NCI-H2171 treated with DMSO at 0.1 percent for 48 hours (cell line): ENCODE measurements at places on chromosomes 5 and 9.
A peak's percentile ranks its signal among the peaks of the same experiment; 100 is the strongest.

GRCh38 chr5:54610197-54610944 is 92.8 kb downstream of the SNX18 start:
- no peak for DNase-seq

GRCh38 chr9:119033596-119033995 is 335.6 kb downstream of the BRINP1 start:
- DNase-seq, result no peak

DNA sequence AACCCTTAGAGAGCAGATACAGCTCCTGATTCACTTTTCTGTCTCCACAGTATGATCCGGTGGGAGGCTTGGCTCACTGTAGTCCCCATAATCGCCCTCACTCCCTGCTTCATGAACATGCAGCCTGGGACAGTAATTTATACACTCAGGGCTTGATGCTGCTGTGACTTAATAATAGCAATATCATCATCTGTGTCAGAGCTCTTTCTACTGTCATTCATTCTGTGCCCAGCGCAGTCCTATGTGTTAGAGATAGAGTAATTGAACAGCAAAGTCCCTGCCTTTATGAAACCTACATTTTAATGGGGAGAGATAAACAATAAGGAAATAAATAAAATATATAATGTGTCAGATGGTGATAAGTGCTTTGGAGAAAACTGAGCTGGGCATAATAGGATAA is 2.8 kb upstream of the HEMGN start:
- DNase-seq, result no peak

- no peak for DNase-seq
Measured at GRCh38 chr5:158886086-158886485, 213.6 kb downstream of the EBF1 start.

DNA sequence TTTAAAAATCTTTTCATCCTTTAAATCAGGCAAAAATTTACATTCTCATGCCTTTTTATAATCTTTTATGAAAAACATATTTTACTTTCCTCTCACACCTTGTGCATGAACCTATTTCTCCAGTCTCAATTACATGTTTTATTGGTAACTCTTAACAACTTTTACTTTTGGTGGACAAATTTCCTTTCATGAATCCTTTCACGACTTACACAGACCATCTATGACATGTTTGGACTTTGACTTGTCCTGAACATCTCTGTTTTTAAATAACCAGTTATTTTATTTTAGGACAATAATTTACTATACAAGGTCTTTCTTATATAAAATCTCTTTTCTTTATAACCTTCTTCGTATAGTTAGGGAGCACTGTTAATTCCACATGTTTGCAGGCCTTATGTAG is 26.5 kb upstream of the MTMR12 start:
- peak; percentile 63 for DNase-seq

DNA sequence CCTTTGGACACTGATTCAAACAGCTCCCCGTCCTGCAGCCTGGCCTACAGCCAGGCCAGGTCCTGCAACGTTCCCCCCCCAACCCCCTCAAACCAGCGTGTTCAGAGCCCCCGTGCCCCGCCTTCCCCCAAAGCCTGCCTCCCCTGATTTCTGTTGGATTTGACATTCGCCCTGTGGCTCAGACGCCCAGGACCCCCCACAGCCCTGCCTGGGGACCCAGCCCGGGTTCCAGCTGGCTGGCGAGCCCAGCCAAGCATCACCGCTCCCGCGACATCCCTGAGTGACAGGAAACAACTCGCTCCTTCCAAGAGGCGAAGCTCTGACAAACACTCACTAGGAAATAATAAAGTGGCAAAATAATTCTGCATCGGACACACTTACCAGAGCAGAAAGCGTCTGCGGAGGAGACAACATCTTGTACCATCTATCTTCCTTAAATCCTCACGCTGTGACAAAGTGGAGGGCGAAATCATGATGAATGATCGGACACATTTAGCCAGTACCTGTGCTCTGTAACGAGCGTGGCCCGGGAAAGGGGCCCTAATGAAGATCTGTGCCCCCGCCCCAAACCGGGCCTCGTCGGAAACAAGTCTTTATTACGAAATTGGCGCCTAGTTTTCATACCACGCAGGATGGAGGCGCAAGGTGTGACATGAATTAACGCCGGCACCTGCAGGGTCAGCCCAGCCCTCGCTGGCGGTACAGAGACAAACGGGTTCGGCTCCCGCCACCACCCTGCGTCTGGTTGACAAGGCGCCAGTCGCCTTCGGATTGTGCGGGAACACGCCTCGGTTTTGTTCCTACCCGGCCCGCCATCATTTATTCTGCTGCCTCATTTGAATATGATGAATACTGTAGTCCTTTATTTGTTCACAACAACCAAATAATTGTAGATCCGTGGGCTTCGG is 91.0 kb upstream of the MVB12B start:
- DNase-seq, result no peak

DNA sequence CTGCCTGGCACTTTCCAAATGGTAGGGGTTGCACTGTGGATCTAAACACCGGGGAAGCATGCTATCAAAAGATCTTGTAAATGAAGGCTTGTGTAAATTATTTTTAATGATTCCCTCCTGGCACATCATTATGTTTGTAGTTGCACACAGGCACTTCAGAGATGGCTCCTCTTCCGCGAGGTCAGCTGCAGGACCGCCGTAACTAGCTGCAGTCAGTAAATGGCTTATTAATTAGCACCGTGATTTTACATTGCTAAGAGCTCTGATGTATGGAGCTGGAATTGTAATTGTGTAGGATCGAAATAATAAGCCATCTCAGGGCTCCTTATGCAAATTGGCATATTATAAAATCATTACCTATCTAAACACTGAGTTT is 397.6 kb upstream of the IRX1 start:
- no peak for DNase-seq

- no peak for DNase-seq
Measured at GRCh38 chr5:136200130-136200529, 7.2 kb upstream of the SMIM32 start.

DNA sequence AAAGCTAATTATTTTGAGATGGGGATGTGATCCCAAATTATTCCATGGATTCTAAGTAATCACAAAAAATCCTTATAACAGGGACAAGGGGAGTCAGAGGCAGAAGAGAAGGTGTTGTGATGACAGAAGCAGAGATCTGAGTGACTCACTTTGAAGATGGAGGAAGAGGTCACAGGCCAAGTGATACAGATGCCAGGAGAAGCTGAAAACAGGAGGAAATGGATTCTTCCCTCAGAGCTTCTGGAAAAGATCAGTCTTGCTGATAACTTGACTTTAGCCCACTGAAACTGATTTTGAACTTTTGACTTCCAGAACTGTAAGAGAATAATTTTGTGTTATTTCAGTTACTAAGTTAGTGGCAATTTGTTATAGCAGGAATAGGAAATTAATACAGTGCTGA is 105.3 kb downstream of the GCNT1 start:
- no peak for DNase-seq

DNA sequence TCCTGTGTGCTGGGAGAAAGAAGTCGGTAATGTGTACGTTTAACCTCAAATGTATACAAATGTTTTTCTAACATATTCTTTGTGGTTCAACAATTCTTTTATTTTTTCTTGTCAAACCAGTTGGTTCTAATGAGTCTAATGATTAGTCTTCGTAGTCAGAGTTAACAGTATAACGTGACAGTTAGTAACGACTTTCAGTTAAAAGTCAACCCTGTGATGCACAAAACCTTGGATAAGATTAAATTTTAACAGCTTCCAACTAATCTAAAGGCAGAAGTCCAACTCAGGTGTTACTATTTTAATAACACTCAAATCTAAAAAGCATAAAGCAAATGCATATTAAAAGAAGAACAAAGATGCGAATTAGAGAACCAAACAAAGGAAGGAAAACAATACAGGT is 47.0 kb downstream of the SEMA6A start:
- DNase-seq, result no peak

DNA sequence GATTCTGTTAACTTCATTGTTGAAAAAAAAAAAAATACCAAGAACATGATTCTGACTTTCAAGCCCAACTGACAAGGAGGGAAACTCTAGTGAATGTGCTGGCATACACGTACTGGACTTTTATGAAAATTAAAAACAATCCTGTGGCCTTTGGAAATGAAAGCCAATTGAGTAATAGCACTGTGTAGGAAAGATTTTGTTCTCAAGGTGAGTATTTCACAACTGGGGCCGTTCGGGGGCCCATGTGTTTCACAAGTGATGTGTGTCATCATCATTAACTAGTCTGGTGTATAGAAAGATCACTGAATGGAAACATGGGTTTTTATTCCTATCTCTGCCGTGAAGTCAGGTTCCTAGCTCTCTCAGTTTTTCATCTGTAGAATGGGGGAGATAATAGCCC is 605.0 kb upstream of the CLINT1 start:
- no peak for DNase-seq

DNA sequence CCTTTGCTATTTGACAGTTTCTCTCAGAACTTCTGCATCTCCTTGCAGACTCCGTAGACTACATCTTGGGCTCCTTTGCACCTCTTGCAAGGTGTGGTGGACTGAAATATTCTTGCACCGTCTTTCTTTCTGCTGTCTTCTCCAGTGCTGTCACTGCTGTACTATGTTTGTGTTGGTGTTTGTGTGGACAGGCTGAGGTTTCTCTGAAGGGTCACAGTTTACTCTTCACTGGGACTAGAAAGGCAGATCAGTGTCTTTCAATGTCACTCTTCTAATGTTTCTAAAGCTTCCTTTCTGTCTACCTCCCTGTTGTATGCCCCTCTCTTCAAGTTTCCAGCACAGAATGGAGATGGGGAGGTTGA is 410.0 kb upstream of the CD180 start:
- no peak for DNase-seq

DNA sequence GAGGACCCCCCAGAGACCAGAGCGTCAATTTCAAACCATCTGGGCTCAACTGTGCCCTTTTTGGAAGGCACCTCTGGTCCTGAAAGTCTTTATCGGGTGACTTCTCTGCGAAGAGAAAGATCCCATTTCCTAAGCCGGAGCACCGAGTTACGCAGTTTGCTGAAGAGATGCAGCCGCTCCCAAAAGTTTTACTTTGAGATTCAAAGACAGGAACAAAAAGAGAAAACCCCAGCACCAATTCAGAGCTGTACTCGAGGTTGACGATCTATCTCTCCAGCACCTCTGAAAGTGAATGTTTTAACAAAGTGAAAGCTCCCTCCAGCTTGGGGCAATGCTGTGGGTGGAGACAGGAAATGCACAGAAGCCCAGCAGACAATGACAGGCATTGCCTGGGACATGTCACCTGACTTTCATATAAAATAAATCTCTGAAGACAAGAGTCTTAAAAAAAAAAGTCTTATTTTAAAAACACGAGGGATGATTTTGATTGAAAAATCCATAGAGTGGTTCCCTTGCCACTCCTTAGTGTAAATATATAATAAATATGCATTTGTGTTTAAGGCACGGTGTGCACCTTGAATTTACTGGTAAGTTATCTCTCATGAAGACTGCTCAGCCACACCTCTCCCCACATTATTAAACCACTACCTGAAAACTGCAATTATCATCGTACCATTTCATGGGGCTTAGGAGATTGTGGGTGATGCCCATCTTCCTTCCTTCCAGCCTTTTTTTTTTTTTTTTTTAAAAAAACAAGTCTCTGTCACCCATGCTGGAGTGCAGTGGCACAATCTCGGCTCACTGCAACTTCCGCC is 79.9 kb downstream of the FNBP1 start:
- no peak for DNase-seq

DNA sequence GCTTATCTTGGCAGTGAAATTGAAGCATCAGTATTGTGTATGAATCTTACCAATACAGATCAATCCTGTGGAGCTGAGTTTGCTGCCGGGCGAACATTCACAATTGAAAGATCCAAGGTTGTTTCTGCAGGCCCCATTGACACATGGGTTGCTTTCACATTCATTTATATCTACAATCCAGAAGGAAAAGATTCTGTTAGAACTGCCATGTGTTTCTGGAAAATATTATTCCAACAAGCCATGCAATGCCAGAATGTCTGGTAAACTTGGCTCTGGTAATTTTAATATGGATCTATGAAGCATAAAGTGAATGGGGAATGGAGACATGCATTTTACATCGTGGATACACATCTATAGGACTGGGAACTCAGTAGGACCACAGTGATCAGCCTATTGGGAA is 180.8 kb downstream of the FBN2 start:
- no peak for DNase-seq

- DNase-seq, result no peak
Measured at GRCh38 chr5:166992874-166993722, 1298.3 kb upstream of the WWC1 start.

GRCh38 chr5:6202149-6202967 is 176.0 kb downstream of the MED10 start:
- DNase-seq, result no peak

GRCh38 chr5:7751874-7752273 is 99.1 kb downstream of the CFAP90 start:
- no peak for DNase-seq

- DNase-seq, result no peak
Measured at GRCh38 chr5:123752552-123753179, 240.7 kb downstream of the CSNK1G3 start.

DNA sequence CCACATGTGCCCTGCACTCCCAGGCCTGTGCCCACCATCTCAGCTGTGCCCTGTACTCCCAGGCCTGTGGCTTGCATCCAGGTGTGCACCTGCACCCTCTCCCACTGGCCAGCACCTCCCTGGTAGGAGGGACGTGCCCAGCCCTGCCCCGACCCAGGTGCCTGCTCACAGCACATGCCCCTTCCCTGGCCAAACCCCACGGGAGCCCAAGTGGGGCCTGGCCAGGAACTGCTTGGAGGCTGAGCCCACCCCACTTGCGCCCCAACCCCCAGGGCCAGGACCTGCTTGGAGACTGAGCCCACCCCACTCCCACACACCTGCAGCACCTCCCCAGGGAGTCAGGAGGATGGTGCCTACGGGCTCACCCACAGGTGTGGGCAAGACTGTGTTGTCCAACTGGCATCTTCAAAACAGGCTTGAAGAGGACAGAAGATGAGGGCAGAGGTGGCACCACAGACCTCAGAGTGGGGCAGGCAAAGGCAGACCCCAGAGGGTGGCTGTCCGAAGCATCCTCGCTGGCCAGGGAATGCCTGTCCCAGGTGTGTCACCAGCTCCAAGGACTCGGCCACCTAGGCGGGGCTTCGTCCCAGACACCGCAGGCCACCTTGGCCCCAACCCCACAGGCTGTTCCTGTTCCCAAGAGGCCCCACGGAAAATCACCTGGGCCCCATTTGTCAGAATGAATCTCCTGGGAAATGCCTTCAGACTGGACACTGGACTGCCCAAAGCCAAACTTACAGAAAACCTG is 10.8 kb downstream of the ZDHHC11B start:
- DNase-seq, result no peak

- no peak for DNase-seq
Measured at GRCh38 chr5:135645336-135646180, 66.8 kb upstream of the CXCL14 start.

GRCh38 chr5:179620703-179621350 is 2.6 kb downstream of the HNRNPH1 start:
- DNase-seq, result no peak

GRCh38 chr9:81562231-81563019 is 126.9 kb downstream of the TLE1 start:
- DNase-seq, result no peak

DNA sequence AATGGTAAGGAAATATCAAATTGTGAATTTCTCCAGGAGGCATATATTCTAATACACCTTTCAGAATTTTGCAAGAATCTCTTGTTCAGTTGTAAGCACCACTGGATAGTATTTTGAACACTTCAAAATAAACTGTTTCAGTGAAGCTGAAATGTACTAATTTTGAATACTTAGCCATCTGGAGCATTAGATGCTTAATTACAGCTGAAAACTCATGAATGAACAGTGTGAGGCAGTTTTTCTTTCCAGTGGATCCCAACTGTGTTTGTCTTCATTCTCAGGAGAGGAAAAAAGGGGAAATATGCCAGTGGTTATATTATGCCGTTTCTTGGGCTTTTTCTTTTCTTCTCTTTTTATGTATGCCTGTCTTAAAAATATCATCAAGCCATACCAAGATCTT is 306.0 kb upstream of the SEMA6A start:
- DNase-seq, result no peak
